ENCODE measurements at places on chromosomes 11 and 22.

DNA sequence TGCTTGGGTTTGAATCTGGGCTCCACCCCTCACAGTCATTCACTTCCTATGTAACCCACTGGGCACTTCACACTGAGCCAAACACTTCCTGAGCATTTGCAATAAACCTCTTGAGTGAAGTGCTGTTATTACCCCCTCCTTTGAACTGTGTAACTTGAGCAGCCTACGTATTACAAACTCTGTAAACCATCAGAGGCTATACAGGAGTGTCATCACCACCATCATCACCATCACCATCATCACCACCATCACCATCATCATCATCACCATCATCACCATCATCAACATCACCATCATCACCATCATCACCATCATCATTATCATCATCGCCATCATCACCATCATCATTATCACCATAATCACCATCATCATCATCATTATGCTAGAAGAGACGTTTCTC, 18.4 kb downstream of the RTL6 start:
- no peak for DNase-seq

- no peak for DNase-seq
These were observed 216.4 kb upstream of the PDGFD start for GRCh38 chr11:104380358-104380757.

GRCh38 chr11:103949781-103950180, 86.7 kb upstream of the DDI1 start:
- DNase-seq: no peak

GRCh38 chr22:35023692-35024363, 42.1 kb upstream of the ISX start:
- peak; percentile 82 for DNase-seq

DNA sequence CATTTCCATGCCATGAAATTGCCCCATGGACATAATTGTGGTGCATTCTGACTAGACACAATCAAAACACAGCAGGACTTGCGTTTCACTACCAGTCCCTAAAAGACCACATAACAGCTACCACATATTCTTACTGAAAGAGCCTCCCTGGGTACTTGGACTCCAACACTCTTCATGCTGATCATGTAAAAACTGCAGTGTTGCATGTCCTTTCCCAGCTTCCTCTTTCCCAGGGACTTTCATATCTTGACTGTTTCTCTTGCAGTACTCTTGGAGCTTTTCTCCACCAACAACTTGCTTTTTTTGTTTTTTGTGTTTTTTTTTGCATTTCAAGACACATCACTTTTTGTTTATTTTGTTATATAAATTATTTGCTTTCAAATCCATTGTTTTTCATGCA, 22.9 kb downstream of the MS4A6E start:
- no peak for DNase-seq

- DNase-seq: peak; percentile 22
These were observed 34.4 kb downstream of the PRDM11 start for GRCh38 chr11:45180848-45181192.

GRCh38 chr11:27290261-27291050, 72.6 kb downstream of the CCDC34 start:
- no peak for DNase-seq

- no peak for DNase-seq
These were observed 12.4 kb upstream of the POLDIP3 start for GRCh38 chr22:42626951-42627625.

- no peak for DNase-seq
These were observed 205.4 kb upstream of the CARD18 start for GRCh38 chr11:105344938-105345337.

- DNase-seq: no peak
These were observed 22.8 kb upstream of the GUCY1A2 start for GRCh38 chr11:107041088-107041444.

DNA sequence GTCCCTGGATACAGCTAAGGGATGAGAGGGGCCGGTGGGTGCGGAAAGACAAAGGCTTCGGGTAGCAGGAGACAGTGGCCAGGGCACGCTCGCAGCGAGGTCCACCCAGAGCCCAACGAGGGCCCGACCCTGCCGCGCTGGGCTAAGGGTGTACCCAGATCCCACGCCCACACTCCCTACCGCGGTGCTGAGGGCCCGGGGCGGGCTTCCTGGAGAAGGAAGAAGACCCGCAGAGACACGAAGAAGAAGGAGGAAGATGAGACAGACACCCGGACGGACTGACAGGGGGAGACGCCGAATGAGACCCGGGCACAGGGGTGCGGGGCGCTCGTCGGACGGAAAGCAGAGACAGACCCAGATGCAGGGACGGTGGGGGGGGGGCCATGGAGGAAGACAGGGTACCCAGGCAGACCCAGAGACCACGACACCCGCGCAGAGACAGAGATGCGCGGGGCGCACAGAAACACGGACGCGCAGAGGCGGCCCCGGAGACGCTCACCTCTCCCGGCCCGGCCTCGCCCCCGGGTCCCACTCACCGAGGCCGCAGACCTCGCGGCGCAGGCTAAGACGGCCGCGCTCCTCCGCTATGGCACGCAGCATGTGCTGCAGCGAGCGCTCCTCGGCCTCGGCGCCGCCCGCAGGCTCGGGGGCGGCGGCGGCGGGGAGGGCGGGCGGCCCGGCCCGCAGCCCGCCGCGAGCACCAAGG, 437 bp downstream of the KIAA0930 start:
- peak; percentile 28 for DNase-seq

DNA sequence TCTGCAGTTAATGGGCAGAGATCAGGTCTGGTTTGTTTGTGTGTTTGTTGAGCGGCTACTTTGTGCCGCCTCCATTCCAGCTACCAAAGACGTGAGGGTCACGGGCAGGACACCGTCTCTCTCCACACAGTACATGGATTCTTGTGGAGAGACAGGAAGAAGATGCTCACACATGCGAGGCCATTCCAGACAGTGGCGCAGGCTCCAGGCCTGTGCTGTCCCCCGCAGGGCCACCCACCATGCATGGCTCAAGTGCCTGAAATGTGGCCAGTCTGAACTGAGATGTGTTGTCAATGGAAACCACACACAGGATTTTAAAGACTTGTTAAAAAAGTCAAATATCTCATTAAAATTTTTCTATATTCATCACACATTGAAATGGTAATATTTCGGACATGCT, 848.3 kb downstream of the TBC1D22A start:
- no peak for DNase-seq

DNA sequence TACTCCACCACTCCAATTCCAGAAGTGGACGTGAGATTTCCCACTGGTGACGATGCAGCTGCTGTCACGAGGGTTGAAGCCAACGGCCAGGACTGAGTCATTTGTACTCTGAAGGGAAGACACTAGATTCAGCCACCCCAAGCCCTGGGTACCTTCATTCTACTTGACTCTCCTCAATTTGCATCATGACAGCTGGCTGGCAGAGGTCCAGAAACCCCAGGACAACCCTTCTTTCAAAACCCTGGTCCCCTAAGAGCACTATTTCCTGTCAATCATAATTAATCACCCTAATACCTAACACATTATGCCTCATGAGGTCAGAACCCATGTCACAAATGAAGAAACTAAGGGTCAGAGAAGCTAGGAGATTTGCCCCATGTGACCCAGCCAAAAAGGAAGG, 4.9 kb downstream of the EML3 start:
- DNase-seq: no peak

DNA sequence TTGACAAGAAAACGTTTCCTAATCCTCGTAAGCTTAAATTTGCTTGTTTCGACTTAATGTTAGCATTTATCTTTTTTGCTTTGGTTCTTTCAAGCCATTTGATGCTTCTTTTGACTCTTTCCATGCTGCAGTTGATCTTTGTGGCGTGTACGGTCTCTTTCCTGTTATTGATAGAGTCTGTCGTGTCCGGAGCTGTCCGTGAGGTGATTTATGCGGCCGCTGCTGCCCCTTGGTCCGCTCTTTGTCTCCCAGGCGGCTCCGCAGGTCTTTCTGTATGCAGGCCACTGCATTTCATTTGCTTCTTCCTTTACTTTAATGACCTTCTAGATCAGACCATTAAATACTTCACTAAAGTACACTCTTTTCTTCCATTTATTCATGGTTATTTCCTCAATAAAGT, 50.3 kb downstream of the TBC1D22A start:
- DNase-seq: no peak

- no peak for DNase-seq
These were observed 1.4 kb downstream of the SLC25A22 start for GRCh38 chr11:796565-797295.

GRCh38 chr11:111778047-111778558, 11.9 kb upstream of the PPP2R1B start:
- no peak for DNase-seq
